Prostate gland (tissue), 2 donors: ENCODE measurements at places on chromosomes 12 and 14.

- H3K4me3 ChIP-seq, result no peak overlapping the region
- H3K36me3 ChIP-seq, result no peaks in the 10 kb centered on the region
- no peaks in the 10 kb centered on the region for H3K4me1 ChIP-seq
- H3K27me3 ChIP-seq, result no peaks in the 10 kb centered on the region
Observed at GRCh38 chr12:123713823-123714585, 1.9 kb downstream of the ATP6V0A2 start.

DNA sequence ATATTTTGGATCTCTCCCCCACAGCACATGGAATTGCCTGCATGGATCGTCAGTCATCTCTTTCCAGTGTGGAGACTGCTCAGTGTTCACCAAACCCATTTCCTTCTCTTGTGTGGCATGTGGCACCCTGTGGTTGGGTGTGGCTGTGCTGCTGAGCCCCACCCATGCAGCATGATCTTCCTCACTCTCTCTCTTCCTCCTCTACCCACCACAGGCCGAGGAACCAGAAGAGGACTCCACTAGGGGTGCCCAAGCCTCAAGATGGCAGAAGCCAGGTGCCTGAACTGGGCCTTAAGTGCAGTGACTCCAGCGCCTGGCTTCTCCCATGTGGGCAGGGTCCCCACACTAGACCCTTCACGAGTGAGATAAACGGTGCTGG is 66.8 kb upstream of the GPR68 start:
- H3K36me3 ChIP-seq, result no peaks in the 10 kb centered on the region
- no peaks in the 10 kb centered on the region for H3K27me3 ChIP-seq
- no peaks in the 10 kb centered on the region for H3K4me1 ChIP-seq
- no peak overlapping the region for H3K4me3 ChIP-seq
- no peak overlapping the region for H3K27ac ChIP-seq
- DNase-seq, result no peak

GRCh38 chr12:131842169-131842568 is 14.0 kb downstream of the MMP17 start:
- H3K27me3 ChIP-seq, result no peaks in the 10 kb centered on the region
- H3K27ac ChIP-seq, result no peak overlapping the region
- no peaks in the 10 kb centered on the region for H3K4me1 ChIP-seq

DNA sequence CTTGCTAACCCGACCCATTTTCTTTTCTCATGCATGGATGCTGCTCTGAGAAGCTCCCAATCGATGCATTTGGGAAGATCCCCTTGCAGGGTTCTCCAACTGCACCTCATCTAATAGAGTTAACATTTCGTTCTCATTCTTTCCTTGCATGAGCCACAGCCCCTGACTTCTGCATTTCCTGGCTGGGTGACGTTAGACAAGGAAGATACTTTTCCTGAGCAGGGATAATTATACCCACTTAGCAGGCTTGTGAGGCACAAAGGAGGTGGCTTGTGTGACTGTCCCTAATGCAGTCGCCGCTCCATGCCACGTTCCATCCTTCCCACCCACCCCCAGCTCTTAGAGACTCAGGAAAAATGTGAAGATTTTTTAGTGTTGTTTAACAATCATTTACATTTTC is 195.1 kb downstream of the CHST11 start:
- no peaks in the 10 kb centered on the region for H3K36me3 ChIP-seq
- H3K27ac ChIP-seq, result no peak overlapping the region
- DNase-seq, result no peak
- H3K4me3 ChIP-seq, result no peak overlapping the region
- H3K4me1 ChIP-seq, result no peaks in the 10 kb centered on the region

DNA sequence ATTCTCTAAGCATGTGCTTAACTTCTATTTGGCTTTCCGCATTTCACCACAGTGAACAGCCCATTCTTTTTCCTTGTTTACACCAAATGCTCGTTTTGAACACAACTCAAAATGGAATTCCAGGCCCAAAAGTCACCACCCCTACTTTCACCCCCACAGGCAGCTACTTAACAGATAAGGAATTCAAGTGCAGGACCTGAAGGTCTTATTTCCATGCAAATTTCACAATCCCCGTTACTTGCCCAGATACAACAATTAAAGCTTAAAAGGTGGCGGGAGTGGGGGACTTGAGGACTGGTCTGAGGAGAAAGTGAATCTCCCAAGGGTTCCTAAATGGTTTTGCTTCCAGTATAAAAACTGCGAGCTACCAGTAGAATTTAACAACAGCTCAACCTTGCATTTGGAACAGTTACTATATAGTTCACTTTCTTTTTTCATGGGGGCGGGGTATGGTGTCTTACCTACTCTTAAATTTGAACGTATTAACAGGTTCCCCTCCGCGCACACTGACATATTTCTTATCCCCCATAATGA is 3.7 kb downstream of the USP44 start:
- no peak for DNase-seq
- peak overlapping the region; percentile 70 for H3K4me3 ChIP-seq

DNA sequence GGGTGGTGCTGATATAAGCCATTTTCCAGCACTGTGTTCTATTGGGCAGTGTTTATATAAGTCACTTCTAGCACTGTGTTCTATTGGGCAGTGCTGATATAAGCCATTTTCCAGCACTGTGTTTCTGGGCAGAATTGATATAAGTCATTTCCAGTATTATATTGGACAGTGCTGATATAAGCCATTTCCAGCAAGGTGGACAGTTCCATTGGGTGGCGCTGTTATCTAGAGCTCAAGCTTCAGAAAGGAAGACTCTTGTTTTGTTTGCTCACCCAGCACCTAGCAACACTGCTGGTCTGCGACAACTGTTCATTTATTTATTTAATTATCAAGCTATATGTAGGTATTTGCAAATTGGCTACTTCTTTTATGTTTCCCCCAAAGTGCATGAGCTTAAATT is 690.3 kb downstream of the AACS start:
- H3K36me3 ChIP-seq, result no peaks in the 10 kb centered on the region
- H3K4me3 ChIP-seq, result no peak overlapping the region
- H3K27me3 ChIP-seq, result no peaks in the 10 kb centered on the region
- no peak overlapping the region for H3K27ac ChIP-seq
- no peaks in the 10 kb centered on the region for H3K4me1 ChIP-seq

- no peaks in the 10 kb centered on the region for H3K4me1 ChIP-seq
- no peaks in the 10 kb centered on the region for H3K27me3 ChIP-seq
- H3K4me3 ChIP-seq, result no peak overlapping the region
Observed at GRCh38 chr14:24463017-24463883, 20.7 kb upstream of the SDR39U1 start.

GRCh38 chr14:81474148-81474492 is 59.5 kb downstream of the SEL1L start:
- no peak for DNase-seq
- no peaks in the 10 kb centered on the region for H3K36me3 ChIP-seq
- H3K4me1 ChIP-seq, result no peaks in the 10 kb centered on the region
- H3K27me3 ChIP-seq, result no peaks in the 10 kb centered on the region
- H3K27ac ChIP-seq, result no peak overlapping the region

GRCh38 chr14:102551995-102552705 is 40.3 kb upstream of the RCOR1 start:
- no peaks in the 10 kb centered on the region for H3K27me3 ChIP-seq
- no peak overlapping the region for H3K4me3 ChIP-seq
- H3K4me1 ChIP-seq, result no peaks in the 10 kb centered on the region
- no peak overlapping the region for H3K27ac ChIP-seq

GRCh38 chr12:48197549-48197970 is 5.5 kb downstream of the OR10AD1 start:
- H3K27me3 ChIP-seq, result no peaks in the 10 kb centered on the region
- no peak for DNase-seq
- no peaks in the 10 kb centered on the region for H3K36me3 ChIP-seq
- H3K27ac ChIP-seq, result peak overlapping the region; percentile 87
- no peaks in the 10 kb centered on the region for H3K4me1 ChIP-seq
